ENCODE measurements at places on chromosomes 5 and 9.

GRCh38 chr9:99020786-99021436 is 77.2 kb downstream of the COL15A1 start:
- no peak for DNase-seq

- DNase-seq, result no peak
Observed at GRCh38 chr9:131668057-131668438, 71.8 kb downstream of the RAPGEF1 start.

DNA sequence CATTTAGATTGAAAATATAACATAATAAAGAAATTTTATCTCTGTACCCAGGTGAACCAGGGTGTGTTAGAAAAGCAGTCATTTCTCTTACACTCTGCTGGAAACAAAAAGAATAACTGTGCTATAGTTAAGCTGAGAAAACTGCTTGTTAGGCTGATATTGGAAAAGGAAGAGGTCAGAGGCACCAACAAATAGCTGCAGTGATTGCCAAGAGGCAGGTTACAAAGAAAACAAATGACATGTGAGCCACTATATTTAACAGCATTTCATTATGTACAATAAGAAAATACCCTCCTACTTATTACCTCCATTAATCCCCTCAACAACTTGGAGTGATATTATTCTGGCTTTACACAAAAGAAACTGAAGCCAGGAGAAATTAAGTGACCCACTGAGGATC is 607.9 kb upstream of the TLE4 start:
- DNase-seq, result no peak

DNA sequence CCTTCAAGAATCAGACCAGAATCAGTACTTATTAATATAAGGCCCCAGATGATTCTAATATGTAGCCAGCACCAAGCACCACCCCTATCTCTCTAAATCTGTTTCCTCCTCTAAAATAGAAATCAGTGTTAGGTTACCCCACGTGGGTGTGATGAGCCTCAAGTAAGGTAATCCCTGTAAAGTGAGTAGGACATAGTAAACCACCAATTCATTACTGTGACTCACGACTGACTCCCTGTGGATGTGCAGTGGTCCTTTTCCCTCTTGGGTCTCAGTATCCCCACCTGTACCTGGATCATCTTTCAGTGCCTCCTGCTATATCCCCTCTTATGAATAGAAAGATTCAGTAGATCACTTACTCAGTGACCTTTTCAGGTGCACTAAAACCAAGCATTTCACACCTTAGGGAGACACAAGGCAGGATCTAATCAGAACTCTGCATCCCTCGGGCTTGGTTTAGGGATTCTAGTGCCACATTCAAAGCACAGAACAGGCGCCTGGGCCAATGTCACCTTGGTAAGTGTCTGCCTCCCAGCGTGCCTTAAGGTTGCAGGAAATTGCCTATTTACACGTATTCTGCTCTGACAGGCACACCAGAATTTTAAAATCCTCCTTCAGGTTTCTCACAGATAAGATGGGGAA is 12.2 kb upstream of the ALDH1B1 start:
- no peak for DNase-seq

DNA sequence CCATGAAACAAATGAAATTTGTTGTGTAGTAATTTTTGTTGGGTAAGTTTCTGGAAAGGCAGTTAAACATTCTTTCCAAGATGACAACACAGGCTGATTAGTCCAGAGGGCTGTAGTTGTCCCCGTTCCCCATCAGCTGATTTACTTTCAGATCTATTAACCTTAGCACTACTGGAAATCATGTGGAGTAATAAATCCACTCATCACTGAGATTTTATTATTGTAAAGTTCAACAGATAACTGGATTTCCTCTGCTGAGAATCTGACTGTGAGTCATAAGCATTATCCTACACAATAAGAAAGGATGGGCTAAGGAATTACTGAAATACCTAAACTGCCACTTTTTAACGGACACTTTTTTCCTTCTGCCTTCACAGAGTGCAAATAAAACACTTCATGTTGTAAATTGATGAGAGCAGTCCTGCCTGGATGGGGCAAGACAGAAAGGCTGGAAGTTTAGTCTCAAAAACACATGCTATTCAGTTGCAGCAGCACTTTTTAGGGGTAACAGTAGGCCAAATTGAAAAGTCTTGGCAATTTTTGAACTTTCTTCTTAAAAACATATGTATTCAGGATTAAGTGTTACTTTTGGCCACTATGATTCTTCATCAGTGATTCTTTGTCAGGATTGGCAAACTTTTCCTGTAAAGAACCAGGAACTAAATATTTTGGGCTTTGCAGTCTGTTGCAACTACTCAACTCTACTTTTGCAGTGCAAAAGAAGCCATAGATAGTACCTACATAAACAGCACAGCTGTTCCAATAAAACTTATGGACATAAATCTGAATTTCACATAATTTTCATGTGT is 7.0 kb downstream of the STOM start:
- no peak for DNase-seq

DNA sequence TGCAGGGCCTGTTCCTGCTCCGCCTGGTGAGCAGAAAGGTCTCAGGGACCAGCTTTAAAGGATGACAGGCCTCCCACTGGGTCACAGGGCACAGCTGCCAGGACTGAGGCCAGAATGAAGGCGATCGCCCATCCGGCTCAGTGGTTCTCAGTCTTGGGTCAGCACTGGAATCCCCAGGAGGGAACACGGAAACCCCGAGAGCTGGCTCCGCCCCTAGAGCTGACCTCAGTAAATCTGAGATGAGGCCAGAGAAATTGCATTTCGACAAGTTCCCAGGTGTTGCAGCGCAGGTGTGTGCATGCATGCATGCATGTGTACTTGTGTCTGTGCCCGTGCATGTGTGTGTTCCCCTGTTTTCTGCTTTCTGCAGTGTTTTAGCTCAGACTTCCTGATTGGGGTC is 47.2 kb upstream of the KCNMB1 start:
- DNase-seq, result no peak

- no peak for DNase-seq
Observed at GRCh38 chr5:96297867-96298266, 135.2 kb downstream of the PCSK1 start.

- DNase-seq, result no peak
Observed at GRCh38 chr9:137138058-137138721, 764 bp upstream of the GRIN1 start.

DNA sequence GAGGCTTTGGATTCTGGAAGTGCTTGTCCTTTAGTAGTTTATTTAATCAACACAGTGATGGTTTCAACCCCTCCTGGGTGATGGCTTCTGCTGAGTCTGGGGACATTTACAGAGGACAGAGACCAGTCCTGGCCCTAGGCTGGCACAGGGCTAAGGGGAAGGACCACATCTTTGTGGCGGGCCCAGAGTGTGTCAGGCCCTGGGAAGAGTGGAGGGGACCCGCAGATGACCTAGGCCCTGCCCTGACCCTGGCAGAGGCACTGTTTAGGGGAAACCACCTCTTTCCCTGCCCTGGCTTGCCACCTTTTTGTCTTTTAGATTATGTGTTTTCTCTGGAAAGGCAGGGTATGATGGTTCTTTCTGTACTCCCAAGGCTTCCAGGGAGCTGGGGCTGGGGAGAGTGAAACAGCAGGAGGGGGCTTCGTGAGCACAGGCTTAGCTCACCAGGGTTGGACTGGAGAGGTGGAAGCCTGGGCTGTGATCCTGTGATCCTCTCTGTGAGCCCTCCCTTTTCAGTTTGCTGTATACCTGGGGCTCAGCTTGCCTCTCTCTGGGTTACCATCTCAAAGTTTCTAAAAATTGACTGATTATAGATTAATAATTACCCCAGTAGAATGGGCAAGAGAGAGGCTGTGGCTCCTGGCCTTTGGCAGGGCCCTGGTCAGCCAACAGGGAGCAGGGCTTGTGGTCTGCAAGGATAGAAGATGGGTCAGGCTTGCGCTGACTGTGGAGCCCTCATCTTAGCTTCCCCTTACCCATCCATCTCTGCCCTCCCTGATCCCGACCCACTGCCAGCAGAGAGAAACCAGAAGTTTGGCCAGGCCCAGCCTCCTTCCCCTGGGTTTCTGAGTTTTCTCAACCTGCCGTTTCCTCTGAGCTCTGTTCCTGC is 1.7 kb upstream of the SYNPO start:
- no peak for DNase-seq

DNA sequence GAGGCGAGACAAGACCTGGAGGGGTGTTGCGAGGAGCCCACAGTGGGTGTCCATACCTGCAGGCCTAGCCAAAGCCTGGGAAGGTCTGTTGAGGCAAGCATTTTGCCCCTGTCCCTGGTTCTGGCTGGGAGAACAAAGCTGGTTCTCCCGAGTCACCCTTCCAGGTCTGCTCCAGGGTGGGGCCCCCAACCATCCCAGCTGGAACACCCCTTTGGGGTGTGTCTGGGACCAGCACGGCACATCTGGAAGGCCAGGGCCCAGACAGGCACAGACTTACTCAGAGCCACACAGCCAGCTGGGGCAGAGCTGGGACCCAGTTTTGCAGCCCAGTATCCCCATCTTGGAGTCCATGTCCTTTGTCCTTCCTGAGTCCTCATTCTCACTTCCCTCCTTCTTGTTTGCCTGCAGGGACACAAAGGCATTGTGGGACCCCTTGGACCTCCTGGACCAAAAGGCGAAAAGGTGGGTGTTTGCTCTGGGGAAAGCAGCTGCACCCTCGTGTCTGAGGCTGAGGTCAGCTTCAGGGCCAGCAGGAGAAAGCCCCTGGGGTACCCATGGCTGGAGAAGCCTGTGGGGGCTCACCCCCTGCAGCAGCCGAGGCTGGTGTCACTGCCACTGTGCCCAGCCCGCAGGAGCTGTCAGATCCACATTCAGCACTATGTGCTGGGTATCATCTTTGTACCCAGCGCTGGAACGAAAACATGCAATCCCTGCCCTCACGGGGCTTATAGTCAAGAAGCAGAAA is 38.4 kb upstream of the ORM1 start:
- DNase-seq, result no peak

- DNase-seq, result no peak
Observed at GRCh38 chr5:150159741-150160179, 4.1 kb upstream of the PDGFRB start.

GRCh38 chr9:129775448-129775798 is 22.6 kb upstream of the PTGES start:
- DNase-seq, result no peak

Measured in stimulated activated CD4-positive, alpha-beta T cell treated with anti-CD3 and anti-CD28 coated beads, Interleukin-12 subunit alpha, Interleukin-12 subunit beta, amount 100 ng/mL, for 4 hours (primary cell).